Transverse colon (tissue), 4 donors: ENCODE measurements at places on chromosomes 12 and 14. TPM values are rescaled to one million over a fixed set of nuclear protein-coding genes. Genes with fewer than 3 reads are reported as not detected.

The OTX2 gene
- not detected for total RNA-seq

The MANSC1 gene
- total RNA-seq = 6.6 TPM

The TTC5 gene
- total RNA-seq = 5.6 TPM

The MEG3 gene
- 10.6 TPM for total RNA-seq

The ZNF10 gene
- 12.9 TPM for total RNA-seq

The NGB gene
- not detected for total RNA-seq

The CBLN3 gene
- total RNA-seq = 1.6 TPM

The WIF1 gene
- total RNA-seq = not detected

- DNase-seq = no peak
Measured at GRCh38 chr12:78210894-78211302, 380.2 kb downstream of the NAV3 start.

DNA sequence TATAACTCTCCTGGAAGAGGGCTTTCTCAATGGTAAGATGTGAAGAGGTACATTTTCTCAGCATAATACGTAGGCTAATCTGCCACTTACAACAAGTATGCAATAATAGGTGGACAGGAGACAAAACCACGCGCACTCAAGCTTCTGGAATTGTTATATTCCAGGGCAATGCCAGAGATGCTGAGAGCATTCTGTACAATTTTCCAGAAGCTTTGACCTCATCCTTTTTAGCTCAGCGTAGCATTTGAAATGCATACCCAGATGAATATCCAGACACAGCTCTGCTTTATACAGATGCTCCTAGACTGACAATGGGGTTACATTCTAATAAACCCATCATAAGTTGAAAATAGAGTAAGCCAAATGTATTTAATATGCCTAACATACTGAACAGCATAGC, 1492.4 kb upstream of the FLRT2 start:
- no peak for DNase-seq

GRCh38 chr12:12715128-12715458, 2.1 kb upstream of the CDKN1B start:
- DNase-seq = no peak

GRCh38 chr12:76976777-76977382, 88.5 kb downstream of the E2F7 start:
- DNase-seq = no peak

- DNase-seq = no peak
Measured at GRCh38 chr14:92161521-92161920, 39.8 kb downstream of the CPSF2 start.

GRCh38 chr12:26606911-26607310, 226.1 kb downstream of the ITPR2 start:
- DNase-seq = no peak

- DNase-seq = no peak
Measured at GRCh38 chr12:78441737-78442453, 422.7 kb upstream of the SYT1 start.

- DNase-seq = no peak
Measured at GRCh38 chr12:20696181-20696905, 1.2 kb downstream of the SLCO1C1 start.

DNA sequence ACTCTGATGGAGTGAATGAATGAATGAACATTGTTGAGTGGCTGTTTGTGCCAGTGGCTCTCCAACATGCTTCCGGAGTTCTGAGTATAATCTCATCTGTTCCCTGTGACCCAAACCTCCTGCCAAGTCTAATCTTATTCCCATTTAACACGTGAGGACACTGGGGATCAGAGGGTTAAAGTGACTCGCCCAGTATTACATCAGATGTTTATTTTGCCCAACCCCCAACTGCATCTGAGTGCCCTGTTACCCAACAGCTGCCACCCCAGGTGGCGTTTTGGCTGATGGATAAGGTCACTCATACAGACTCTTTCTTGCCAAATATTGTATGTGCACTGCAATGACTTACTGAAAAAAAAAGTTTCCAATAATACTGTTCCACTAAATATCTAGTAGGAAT, 210.9 kb downstream of the EXOC5 start:
- DNase-seq = no peak

- DNase-seq = no peak
Measured at GRCh38 chr12:115147916-115148315, 463.9 kb upstream of the TBX3 start.

DNA sequence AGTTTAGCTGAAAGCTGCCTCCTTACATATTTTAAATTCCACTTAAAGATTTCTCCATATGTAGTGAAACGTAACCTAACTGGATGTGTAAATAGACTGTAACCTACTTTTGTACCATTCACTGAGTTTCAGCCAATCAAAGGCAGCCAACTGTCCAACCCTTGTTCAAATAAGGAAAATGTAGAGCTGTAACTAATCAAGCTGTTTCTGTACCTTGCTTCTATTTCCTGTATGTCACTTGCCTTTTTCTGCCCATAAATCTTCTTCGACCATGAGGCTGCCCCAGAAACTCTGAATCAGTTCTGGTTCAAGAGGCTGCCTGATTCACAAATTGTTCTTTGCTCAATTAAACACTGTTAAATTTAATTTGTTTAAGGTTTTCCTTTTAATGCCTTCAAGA, 6.3 kb downstream of the SLC7A8 start:
- DNase-seq = peak; percentile 30

DNA sequence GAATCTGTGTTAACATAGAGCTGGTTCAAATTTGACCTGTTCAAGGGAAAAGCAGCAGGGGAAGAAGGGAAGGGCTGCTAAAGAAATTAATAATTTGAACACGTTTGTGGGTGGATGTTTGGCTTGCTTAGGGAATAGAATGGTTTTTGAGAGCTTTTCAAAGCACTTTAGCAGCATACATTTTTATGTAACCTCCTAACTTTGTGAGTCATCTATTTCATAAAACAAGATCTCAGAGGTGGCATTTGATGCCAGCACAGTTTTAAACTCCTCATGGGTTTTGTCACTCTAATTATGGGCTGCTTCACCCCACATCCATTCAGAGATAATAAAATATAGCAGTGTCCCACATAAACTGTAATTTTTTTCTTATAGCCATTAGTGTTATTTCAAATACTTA, 143.8 kb downstream of the ACSS3 start:
- no peak for DNase-seq

DNA sequence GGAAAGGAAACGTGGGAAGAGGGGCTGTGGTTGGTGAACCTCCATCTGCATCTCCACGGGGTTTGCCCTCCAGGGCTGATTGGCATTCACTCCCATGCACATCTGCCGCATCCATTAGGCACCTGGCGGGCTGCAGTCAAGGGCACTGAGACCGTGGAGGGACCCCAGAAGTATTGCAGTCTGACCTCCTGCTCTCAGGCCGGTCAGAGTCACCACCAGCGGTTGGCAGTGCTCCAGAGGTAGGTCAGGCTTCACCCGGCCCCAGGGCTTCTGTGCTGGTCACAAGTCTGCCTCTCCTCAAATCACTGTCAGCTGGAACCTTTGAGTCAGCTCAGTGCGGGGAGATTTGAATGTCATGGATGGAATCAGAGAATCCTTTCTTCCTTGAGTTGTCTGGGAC, 132.3 kb downstream of the PAPOLA start:
- DNase-seq = no peak

GRCh38 chr12:124020514-124020949, 47.5 kb downstream of the ZNF664 start:
- no peak for DNase-seq

GRCh38 chr12:11953523-11953922, 117.2 kb upstream of the BCL2L14 start:
- no peak for DNase-seq

DNA sequence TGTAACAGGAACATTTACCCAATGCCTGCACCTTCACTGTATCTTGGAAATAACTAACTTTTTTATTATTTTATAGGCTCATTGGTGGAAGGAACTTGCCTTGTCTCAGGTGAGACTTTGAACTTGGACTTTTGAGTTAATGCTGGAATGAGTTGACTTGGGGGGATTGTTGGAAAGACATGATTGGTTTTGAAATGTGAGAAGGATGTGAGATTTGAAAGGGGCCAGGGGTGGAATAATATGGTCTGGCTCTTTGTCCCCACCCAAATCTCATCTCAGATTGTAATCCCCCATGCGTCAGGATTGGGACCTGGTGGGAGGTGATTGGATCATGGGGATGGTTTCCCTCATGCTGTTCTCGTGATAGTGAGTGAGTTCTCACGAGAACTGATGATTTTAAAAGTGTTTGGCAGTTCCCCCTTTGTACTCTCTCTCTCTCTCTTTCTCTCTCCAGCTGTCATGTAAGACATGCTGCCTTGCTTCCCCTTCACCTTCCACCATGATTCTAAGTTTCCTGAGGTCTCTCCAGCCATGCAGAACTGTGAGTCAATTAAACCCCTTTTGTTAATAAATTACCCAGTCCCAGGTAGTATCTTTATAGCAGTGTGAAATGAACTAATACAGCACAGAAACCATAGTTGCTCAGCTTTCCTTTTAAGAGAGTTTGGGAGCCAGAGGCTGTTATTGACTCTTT, 244.1 kb downstream of the BTG1 start:
- no peak for DNase-seq

GRCh38 chr14:31745741-31746140, 184.5 kb downstream of the NUBPL start:
- DNase-seq = no peak

DNA sequence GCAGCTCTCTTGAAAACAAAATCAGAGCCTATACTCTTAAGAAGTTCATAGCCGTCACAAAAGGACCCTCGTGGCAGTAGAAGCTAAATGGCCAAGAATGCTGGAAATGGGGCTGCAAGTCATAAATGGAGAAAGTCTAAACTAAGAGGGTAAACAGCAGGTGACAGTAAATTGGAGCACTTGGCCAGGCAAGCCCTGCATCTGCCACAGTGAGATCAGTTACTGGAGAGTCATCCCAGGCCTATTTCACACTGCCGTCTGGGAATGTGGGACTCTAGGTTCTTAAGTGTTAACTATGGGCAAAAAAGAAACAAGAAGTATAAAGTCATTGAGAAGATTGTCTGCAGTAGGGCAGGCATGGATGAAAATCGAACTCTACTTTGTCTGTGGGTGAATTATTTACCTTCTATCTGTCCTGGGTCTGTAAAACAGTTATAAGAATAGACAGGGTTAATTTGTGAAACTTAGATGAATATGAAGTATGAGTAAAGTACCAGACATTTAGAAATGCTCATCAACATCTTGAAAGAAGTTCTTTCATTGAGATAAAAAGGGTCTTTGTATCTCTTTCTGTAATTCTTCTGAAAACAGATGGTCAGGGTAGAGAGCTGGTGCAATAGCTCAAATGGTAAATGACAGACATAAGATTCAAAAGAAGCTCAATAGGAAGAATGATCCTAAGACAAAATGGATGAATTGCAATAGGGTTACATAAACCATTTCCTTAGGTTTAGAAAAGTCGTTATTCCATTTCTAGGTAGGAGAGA, 792.5 kb downstream of the DIO2 start:
- no peak for DNase-seq

GRCh38 chr12:112777387-112778310, 13.9 kb upstream of the RPH3A start:
- DNase-seq = no peak

DNA sequence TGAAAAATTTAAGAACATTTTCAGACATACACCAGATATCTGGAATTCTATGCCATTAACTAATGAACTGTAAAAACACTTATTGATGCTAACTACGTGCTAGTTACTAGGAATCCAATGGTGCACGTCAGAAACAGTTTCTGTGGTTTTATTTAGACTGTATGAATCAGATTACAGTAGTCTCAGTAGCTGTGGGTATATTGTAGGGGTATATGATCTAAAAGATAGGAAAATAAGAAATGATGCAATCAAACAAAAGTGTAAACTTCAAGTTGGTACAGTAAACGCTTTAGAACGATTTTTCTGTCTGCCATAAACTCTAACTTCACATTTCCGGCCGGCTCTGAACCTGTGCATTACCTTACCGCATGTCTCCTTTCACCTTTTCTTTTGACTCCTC, 2.3 kb downstream of the ABCC9 start:
- no peak for DNase-seq

DNA sequence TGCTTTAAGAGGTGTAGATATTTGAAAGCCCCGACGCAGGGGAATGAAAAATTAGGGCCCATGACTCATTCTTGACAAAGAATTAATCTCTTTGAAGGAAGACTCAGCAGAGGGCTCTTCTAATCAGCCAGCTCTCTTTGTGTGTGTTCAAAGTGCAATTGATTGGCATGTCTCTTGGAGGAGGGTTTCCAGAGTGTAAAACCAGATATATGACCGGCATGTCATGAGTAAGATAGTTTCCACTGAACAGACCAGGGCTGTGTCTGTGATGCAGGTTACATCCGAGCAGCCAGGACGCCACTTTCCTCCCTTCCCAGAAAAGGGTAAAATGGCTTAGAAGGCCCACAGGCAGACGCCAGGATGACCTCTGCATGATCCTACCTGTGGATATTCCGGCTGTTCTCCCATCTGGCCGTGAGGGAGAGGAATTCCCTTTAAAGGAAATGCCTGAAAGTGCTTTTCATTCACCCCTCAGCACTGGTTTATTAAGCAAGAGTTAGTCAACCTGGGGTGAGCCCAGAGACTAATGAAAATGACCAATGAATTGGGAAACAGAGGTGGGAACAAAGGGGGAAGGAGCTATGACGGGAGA, 7.2 kb upstream of the KRT75 start:
- DNase-seq = no peak

DNA sequence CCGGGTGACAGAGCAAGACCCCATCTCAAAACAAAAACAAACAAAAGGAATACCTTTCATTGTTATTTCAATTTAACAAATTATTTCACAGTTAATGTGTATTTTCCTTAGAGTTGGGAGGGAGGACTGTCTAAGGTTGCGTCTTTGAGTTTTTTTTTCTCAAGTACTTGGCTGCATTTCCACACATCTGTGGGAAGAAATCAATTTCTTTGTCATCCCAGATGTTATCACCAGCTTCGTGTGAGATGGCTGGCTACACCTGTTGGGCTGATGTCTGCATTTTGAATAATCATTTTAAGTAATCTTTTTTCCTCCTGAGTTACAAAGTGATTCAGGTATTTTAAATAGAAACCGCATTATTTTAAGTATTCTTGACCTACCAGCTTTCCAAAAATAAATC, 59.4 kb downstream of the EML1 start:
- no peak for DNase-seq
